Progenitor cell of endocrine pancreas (in vitro differentiated cells): ENCODE measurements at places on chromosomes 16 and 17. TPM values are rescaled to one million over a fixed set of nuclear protein-coding genes. Genes with fewer than 3 reads are reported as not detected.

Gene CACNA1G
- 0.19 and 0.36 TPM in 2 replicates for total RNA-seq

Gene SLC38A8
- 0.24 and 0.80 TPM in 2 replicates for total RNA-seq

- no peaks in the 10 kb centered on the region for H3K27me3 ChIP-seq
- H3K36me3 ChIP-seq = no peaks in the 10 kb centered on the region
- H3K4me1 ChIP-seq = peaks cover 31% of the 10 kb centered on the region
- peak overlapping the region; percentile 29 for H3K27ac ChIP-seq
- no peak overlapping the region for H3K4me3 ChIP-seq
Observed at GRCh38 chr17:79987187-79987934, 48.3 kb downstream of the TBC1D16 start.

Gene TMEM114
- 1.8 TPM in 2 replicates for total RNA-seq

- H3K4me3 ChIP-seq = peak overlapping the region; percentile 19
- H3K27me3 ChIP-seq = no peaks in the 10 kb centered on the region
- H3K36me3 ChIP-seq = peaks cover 2% of the 10 kb centered on the region
Observed at GRCh38 chr17:44499722-44500121, 3.5 kb downstream of the GPATCH8 start.

Gene CDYL2
- 17.0 and 19.9 TPM in 2 replicates for total RNA-seq

DNA sequence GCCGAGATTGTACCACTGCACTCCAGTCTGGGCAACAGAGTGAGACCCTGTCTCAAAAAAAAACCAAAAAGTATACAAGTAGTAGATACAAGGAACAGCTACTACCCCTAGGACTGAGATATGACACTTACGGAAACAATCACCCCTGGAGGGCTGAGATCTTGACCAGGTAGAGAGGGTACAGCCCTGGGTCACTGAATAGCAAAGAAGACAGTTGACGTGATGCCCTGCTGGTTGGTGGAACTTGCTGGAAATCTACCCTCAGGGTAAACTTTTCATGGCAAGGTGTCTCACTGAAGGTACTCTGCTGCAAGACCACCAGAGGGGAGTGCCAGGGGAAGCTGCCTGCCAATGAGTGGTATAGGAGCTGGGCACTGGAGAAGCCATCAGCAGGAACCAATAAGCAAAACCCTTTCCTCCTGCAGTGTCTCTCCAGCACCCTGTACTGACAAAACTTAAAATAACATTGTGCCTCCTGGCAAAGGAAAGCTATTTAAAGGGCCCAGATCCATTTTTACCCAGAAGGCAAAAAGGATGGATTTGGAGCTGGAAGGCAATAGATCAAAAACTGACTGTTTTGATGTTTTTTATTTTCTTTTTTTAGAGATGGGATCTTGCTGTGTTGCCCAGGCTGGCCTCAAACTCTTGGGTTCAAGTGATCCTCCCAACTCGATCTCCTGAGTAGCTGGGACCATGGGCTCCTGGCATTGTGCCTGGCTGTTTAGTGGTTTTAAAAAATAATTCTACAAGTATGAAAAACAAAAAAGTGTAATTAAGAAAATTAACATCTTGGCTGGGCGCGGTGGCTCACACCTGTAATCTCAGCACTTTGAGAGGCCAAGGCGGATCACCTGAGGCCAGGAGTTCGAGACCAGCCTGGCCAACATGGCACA lies 11.3 kb upstream of the PDXDC1 start:
- peaks cover 2% of the 10 kb centered on the region for H3K4me1 ChIP-seq
- H3K4me3 ChIP-seq = no peak overlapping the region
- no peak overlapping the region for H3K27ac ChIP-seq
- H3K27me3 ChIP-seq = peaks cover 16% of the 10 kb centered on the region
- DNase-seq = no peak

Gene DDX28
- total RNA-seq = 9.5 and 10.4 TPM in 2 replicates

DNA sequence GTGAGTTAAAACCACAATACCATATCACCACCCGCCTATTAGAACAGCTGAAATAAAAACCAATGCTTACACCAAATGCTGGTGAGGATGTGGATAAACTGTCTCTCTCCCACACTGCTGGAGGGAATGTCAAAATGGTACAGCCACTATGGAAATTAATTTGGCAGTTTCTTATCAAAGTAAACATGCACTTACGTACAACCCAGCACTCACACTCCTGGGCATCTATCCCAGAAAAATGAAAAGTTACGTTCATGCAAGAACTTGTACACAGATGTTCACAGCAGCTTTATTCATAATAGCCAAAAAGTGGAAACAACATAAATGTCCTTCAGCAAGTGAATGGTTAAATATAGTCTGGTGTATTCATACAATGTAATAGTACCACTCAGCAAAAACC lies 173.2 kb upstream of the MYOCD start:
- H3K4me1 ChIP-seq = peaks cover 22% of the 10 kb centered on the region
- H3K36me3 ChIP-seq = no peaks in the 10 kb centered on the region
- H3K4me3 ChIP-seq = no peak overlapping the region
- H3K27ac ChIP-seq = no peak overlapping the region

DNA sequence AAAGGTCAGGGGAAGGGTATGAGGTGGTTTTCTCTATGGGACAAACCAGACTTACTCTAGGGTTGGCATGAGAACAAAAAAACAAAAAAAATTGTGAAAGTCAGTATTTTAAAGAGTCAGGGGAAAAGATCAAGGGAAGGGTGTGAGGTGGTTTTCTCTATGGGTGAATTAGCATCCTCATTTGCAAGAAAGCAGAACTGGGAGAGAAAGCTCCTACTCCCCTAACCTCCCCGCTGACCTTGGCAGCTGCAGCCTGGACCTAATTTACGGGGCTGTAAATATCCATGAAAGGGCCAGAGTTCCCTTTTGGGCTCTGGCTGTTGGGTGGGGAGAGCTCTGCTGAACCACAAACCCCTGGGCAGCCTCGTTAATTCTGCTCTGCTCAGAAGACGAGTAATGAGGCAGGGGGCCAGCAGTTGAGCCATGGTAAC lies 10.6 kb downstream of the RHBDL3 start:
- H3K27me3 ChIP-seq = peaks cover 33% of the 10 kb centered on the region
- H3K4me3 ChIP-seq = no peak overlapping the region
- no peak overlapping the region for H3K27ac ChIP-seq
- H3K4me1 ChIP-seq = no peaks in the 10 kb centered on the region

DNA sequence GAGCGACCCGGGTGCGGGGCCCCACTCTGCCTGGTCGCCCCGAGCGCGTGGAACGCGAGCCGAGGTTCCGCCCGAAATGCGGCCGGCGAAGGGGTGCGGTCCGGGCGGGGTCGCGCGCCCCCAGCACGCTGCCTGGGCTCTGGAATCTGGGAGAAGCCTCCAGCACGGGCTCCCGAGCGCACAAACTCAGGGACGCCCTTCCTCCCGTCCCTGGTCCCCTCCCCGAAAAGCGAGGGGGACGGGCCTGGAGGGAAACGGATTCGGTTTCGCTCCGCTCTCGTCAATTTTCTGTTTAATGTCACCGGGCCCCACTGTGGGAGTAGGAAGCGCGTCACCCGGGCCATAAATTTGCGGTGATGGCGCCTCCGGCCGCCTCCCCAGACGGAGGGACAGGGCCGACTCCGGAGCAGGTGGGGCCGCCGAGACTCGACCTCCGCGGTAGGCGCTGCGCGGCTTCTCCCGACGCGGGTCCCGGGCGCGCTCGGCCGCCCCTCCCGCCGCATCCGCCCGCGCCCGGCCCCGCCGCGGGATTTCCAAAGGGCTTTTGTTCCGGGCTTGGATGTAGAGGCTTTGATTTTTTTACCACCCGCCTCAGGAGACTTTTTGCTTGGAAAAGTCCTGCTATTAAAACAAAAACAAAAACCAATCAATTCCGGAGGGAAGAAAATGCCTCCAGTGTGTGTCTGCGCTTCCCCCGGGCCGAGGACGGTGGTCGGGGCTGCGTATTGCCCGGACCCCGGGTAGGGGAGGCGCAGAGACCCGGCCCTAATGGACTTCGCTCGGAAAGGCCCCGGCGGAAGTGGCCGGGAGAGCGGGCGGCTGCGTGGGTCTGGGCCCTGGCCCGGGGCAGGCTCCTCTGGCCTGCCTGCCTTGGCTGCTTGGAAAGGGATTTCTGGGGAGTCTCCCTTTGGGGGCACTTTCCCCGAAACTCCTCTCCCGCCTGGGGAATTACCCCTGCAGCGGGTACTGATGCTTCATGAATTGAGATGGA lies 7.9 kb upstream of the BAHCC1 start:
- DNase-seq = no peak
- peak overlapping the region; percentile 90 for H3K27ac ChIP-seq
- peaks cover 30% of the 10 kb centered on the region for H3K4me1 ChIP-seq
- peak overlapping the region; percentile 74 for H3K4me3 ChIP-seq
- H3K27me3 ChIP-seq = peaks cover 6% of the 10 kb centered on the region

GRCh38 chr16:50386774-50387173 lies 18.0 kb upstream of the BRD7 start:
- peaks cover 18% of the 10 kb centered on the region for H3K27me3 ChIP-seq
- no peak for DNase-seq
- H3K27ac ChIP-seq = no peak overlapping the region
- peaks cover 6% of the 10 kb centered on the region for H3K4me1 ChIP-seq

DNA sequence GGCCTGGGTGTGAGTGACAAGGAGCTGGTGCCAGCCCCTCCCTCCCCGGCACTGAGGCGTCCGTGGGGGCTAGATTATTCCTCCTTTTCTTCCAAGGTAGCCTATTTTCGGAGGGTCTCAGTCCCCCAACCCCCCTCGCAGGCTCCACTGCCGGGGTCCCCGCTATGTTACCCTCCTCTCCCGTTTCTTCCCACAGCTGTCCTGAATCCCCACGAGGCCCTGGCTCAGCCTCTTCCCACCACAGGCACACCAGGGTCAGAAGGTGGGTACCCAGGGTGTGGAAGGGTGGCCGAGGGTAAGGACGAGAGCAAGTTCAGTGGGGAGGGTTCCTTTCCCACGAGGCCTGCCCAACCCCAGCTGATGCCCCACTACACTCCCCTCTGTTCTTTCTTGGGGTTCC lies 611 bp downstream of the RAMP2 start:
- no peak overlapping the region for H3K27ac ChIP-seq
- no peaks in the 10 kb centered on the region for H3K36me3 ChIP-seq
- peaks cover 2% of the 10 kb centered on the region for H3K4me1 ChIP-seq

- H3K27me3 ChIP-seq = no peaks in the 10 kb centered on the region
- DNase-seq = no peak
- peaks cover 28% of the 10 kb centered on the region for H3K36me3 ChIP-seq
- no peak overlapping the region for H3K27ac ChIP-seq
- H3K4me3 ChIP-seq = no peak overlapping the region
Observed at GRCh38 chr17:2478458-2478857, 33.2 kb downstream of the METTL16 start.

Gene SERPINF2
- 68.6 and 74.5 TPM in 2 replicates for total RNA-seq

GRCh38 chr16:55853114-55853513 lies 20.2 kb upstream of the CES1 start:
- H3K4me1 ChIP-seq = no peaks in the 10 kb centered on the region
- H3K4me3 ChIP-seq = no peak overlapping the region
- no peak overlapping the region for H3K27ac ChIP-seq
- H3K36me3 ChIP-seq = no peaks in the 10 kb centered on the region
- H3K27me3 ChIP-seq = peaks cover 37% of the 10 kb centered on the region
- no peak for DNase-seq

DNA sequence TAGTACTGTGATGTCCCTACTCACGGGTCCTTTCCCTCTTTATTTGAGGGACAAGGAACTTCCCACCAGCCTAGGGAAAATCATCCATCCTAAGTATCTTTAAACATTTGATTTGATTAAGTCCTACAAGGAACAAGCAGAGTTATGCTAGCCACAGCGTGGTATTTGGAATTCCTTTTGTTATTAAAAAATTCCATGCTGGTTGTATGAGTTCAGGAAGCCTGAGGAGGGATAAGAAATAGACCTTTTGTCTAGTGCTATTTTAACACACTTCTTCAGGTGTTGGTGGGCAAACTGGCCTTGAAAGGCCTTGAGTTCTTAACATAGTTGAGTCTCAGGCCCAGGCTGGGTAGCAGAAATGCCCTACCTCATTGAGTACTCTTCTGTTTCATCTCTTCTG lies 105.4 kb upstream of the TBX2 start:
- DNase-seq = no peak
- H3K4me3 ChIP-seq = no peak overlapping the region

Gene CIAO2B
- total RNA-seq = 58.1 and 59.9 TPM in 2 replicates

DNA sequence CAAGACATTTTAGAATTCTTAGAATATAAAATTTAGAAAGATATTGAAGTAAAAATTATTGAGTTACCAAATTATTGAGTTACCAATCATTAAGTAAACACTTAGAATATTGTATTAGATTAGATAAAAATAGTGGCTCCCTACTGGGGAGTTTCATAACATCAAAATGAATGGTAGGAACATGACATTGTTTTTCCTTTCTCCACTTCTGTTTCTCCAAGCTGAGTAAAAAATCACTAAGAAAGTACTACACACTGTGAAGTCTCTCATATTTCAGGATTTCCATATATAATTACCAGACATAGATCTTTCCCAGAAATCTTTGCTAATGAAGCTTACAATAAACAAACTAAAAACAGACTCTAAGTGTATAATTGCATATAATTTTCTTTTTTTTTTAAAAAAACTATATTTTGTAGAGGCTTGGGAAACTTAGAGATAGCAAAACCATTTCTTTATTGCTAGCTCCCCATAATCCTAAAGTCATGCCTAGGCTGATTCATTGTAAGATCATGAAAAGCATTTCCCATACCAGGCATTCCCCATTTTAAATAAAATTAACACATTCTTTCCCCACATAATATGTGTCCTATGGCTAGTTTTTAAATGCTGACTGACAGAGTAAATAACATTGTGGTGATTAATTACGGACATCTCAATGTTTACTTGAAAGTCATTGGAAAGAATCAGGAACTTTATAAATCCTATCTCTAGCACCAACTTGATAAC lies 1408.7 kb upstream of the GOT2 start:
- peaks cover 5% of the 10 kb centered on the region for H3K4me1 ChIP-seq
- no peak for DNase-seq
- H3K36me3 ChIP-seq = no peaks in the 10 kb centered on the region
- H3K27me3 ChIP-seq = no peaks in the 10 kb centered on the region

GRCh38 chr17:32962320-32962711 lies 29.3 kb upstream of the SPACA3 start:
- DNase-seq = no peak
- H3K27me3 ChIP-seq = no peaks in the 10 kb centered on the region
- peaks cover 21% of the 10 kb centered on the region for H3K4me1 ChIP-seq
- no peaks in the 10 kb centered on the region for H3K36me3 ChIP-seq
- peak overlapping the region; percentile 92 for H3K27ac ChIP-seq

Gene TNP2
- not detected in 2 replicates for total RNA-seq

GRCh38 chr17:47995241-47995935 lies 24.5 kb downstream of the CDK5RAP3 start:
- no peak for DNase-seq
- no peak overlapping the region for H3K4me3 ChIP-seq
- H3K36me3 ChIP-seq = no peaks in the 10 kb centered on the region
- H3K27ac ChIP-seq = peak overlapping the region; percentile 94
- H3K27me3 ChIP-seq = no peaks in the 10 kb centered on the region
- peaks cover 60% of the 10 kb centered on the region for H3K4me1 ChIP-seq
